HT1080 (cell line): ENCODE measurements at places on chromosomes 2 and 18. TPM values are rescaled to one million over a fixed set of nuclear protein-coding genes. Genes with fewer than 3 reads are reported as not detected.

DNA sequence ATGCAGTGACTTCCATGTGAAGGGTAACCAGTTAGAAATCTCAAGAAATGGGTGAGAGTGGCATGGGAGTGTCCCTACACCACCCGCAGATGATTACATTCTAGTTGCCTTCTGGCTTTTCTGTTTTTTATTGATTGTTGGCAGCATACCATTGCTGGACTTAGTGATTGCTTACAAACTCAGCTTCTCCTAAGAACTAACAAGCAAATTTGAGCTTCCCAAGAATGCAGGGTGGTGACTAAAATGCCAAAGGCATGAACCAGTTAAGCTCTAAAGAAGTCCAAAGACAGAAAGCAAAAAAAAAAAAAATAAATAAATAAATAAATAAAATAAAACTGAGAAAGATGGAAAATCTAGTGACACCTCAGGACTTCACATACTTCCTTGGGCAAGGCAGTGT, 245.5 kb upstream of the PARD3B start:
- DNase-seq, result no peak

DNA sequence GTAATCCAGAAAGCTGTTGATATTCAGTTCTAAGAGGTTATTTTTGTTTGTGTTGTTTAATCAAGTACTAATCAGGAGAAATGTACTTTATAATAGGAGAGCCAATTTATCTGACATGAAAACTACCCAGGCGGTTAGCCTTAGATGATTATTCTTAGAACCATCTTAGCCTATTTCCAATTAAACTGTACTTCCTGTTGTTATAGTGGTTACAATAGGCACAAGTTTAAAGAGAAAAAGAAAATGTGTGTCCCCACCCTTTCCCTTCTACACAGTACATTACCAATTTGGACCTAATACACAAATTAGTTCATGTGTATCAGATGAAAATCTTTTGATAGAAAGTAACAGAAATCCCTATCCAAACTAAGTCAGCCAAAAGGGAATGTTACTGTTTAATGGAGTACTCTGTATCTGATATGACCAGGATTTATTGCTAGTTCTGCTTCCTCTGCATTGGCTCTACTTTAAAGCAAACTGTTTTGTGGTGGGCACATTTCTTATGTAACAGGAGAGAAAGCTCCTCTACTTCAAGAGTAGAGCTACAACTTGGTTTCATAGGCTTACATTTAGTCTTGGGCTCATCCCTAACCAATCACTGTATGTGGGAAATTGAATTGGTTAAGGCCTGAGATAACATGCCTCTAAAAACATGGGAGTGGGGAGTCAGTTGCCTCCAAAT, 217.9 kb downstream of the UBE2E3 start:
- no peak for DNase-seq

DNA sequence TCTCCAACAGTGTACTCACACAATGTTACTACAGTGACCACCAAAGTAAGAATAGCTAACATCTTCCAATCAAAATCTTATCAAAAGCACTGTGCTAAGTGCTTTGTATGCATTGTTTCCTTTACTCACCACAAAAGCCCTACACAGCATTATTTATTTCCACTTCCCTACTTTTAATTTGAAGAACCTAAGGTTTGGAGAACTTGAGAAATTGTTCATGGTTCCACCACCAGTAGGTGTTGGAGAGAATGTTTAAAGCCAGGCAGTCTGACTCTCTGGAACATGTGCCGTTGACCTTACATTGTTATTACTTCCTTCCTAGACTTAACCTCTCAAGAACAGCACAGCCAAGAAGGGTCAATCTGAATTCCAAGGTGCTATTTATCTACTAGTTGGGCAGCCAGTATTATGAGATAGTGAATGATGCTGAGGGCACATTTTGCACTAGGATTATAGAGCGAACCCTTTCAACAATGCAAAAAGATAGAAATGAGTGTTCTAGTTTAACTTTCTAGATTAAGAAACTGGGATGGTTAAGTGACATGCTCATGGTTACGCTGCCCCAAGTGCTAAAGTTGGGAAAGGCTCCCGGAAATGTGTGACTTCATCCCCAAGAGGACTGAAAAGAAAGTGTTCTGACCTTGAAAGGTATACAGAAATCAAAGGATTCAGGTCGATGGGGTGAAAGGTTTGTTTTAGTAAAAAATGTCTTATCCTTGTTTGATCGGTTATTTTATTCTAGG, 55.2 kb upstream of the FAM136A start:
- no peak for DNase-seq

DNA sequence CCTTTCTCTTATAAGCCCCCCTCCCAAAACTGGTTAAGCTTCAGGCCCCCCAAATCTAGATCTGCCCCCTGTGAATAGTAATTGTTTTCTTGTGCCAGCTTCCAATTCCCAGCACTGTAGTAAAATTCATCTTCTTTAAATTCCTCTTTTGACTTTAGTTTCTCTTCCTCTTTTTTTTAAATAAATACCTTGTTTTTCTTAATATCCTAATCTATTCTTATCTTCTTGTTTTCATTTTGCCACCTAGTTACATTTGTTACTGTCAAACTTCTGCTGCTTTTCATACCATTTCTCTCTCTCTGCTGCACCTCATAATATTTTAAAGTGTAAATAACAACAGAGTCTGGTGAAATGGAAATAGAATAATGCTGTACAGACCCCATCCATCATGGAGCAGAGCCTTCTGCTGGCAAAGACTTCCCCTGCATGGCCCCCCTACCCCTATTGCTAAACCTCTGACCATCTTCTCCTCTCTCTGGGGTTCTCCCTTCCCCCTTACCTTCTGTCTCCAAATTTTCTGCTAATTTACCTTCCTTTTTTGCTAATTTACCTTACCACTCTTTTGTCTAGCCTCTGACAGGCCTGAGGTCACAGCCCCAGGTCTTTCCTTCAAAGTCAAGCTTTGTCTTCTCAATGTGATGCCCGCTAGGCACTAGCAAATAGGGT, 94.9 kb upstream of the PAPOLG start:
- DNase-seq, result no peak

GRCh38 chr2:96984300-96984699, 2.1 kb downstream of the FAM178B start:
- no peak for DNase-seq

Gene SPATA3
- total RNA-seq, result not detected in 2 replicates

Gene POTEE
- 2.8 and 3.3 TPM in 2 replicates for total RNA-seq

GRCh38 chr18:24026457-24026856, 11.9 kb downstream of the TTC39C start:
- no peak for DNase-seq

DNA sequence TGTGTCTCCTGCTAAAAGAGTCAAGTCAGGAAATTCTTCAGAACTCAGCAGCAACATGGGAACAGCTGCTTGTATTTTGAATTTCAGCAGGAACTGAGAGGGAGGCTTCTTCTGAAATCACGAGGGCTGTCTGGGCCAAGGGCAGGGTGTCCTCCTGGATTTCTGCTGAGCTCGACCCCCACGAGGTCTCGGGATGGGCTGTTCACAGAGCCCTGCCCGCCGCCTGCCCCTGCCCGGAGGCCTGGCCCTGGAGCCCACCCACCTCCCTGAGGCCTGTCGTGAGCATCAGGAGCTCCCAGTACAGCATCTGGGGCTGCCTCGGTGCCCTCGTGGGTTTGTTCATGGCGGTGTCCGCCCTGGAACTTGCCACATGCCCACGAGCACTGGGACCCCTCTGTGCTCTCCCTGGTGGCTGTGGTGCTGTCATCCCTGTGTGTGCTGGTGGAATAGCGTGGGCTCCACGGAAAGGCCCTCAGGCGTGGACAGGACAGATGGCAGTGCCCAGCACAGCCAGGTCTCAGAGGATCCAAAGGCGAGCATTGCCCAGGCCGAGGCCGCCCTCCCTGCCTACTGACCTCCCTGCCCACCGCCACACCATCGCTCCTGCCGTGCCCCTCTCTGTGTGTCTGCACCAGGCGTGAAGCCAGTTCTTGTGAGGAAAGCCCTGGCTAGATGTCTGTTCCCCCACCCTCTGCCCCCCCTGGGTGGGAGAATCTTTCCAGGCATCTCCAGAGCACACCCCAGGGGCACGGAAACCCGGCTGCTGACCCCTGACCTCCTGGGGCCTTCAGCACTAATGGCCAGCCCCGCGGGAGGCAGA, 25.9 kb downstream of the RAMP1 start:
- no peak for DNase-seq

- peak; percentile 92 for DNase-seq
Observed at GRCh38 chr18:23283916-23284430, 148.7 kb downstream of the CABLES1 start.

- peak; percentile 91 for DNase-seq
Observed at GRCh38 chr2:180978903-180979748, 1.3 kb upstream of the UBE2E3 start.

Gene MC4R
- total RNA-seq, result not detected in 2 replicates

- no peak for DNase-seq
Observed at GRCh38 chr18:78912844-78913243, 66.8 kb upstream of the SALL3 start.

DNA sequence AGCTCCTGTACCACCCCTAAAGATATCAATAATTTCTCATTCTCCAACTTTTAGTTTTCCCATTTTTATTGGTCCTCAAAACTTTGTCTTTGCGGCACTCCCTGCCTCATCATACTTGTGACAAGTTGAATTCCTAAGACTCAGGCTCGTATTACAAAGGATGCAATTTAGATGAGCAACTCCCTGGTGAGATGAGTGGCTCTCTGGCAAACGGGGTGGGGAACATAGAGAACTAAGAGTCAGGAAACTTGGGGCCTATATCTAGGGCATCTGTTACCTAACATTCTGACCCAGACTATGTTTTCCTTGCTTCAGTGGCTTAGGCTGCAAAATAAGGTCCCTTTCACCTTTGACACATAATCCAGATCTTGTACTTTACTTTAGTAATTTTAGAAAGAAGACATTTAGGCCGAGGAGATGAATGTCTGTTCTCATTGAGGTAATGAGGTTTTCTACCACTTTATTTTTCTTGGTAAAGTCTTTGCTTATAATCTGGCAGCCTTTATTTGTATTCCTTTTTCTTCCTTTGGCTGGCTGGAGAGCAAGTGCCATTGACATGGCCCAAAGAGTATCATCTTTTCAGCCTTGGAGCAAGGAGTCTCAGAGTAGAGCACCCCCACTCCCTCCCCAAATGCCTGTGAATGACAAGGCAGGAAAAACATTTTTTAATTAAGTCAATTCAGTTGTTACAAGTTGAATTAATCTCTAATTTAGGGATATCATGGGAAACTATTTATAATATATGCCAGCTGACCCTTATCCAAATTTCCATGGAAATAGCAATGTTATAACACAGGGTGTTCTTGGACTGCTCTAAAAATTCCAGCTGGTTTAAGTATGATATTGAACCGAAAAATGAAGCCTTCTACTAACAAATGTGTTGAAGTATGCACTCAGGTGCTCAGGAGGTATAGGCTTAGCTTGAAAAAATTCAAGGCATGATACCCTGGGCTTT, 15.2 kb downstream of the TSPYL6 start:
- peak; percentile 47 for DNase-seq

DNA sequence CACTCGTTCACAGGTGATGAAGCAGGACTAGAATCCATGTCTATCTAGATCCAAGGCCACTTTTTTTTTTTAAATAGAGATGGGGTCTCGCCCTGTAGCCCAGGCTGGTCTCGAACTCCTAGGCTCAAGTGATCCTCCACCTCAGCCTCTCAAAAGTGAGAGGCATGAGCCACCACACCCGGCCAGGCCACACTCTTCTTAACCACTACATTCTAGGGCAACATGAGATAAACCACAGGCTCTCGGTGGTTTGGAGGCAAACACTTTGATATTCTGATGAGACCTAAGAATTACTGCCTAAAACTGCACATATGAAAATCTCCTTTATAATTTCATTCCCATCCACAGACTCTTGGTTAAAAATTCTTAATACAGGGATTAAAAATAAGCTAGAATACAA, 51.8 kb downstream of the USP34 start:
- DNase-seq, result no peak

Gene GREB1
- total RNA-seq, result 1.2 and 1.7 TPM in 2 replicates

DNA sequence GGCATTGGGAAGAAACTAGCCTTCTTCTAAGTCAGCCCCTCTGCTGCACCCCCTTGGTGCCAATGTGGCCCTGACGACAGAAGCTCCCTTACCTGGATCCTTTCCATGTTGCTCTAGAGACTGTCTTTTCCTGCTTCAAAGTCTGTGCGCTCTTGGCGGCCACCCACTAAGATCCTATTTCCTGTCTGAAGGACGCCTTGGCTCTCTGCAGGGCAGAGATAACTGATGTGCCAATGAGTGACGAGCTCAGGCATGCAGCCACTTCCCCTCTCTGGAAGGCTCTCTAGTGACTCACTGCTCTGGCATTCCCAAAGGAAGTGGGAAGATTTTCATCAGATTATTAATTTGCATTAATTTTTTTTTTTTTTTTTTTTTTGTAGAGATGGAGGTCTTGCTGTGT, 273.5 kb downstream of the CDH20 start:
- DNase-seq, result peak; percentile 94

Gene ITGAV
- 38.5 and 48.8 TPM in 2 replicates for total RNA-seq

DNA sequence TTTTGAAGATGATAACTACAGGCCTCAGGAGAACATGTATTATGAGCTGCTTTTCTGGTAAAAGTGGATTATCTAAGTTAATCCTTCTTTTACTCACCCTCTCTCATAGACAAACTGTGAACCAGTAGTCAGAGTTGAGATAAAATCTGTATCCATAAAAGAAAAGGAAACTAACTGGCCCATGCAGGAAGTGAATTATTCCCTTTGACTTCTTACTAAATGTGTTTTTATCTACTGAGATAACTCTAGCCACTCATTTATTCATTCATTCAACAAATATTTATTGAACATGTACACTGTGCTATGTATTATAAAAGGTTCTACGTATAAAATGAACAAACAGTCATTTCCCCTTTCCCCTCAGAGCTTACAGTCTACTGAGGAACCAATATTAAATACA, 10.0 kb downstream of the WDR35 start:
- DNase-seq, result no peak

- DNase-seq, result no peak
Observed at GRCh38 chr2:172953411-172953810, 122.2 kb upstream of the MAP3K20 start.

DNA sequence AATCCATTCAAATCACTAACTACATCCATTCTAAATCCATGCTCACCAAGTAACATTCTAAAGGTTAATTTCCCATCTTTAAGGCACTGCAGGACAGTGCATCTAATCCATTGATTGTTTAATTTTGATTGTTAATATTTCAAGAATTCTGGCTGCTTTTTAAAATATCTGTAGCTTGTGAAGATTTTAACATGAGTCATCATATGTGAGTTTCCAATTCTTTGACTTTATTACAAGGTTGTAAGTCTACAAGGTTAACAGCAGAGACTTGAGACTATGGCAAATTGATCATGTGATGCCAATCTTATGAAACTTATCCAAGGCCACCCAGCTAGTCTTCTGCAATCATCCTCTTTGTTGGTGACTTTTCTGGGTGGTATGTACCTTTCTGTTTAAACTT, 349.2 kb upstream of the ZC3H15 start:
- no peak for DNase-seq

Gene VAMP5
- total RNA-seq, result not detected in 2 replicates
